Liver (tissue), 10 donors: ENCODE measurements at places on chromosomes 5 and 9. TPM values are rescaled to one million over a fixed set of nuclear protein-coding genes. Genes with fewer than 3 reads are reported as not detected.
A peak's percentile ranks its signal among the peaks of the same experiment; 100 is the strongest.

C7 gene
- 155 TPM for polyA plus RNA-seq

GRM6 gene
- polyA plus RNA-seq: not detected

ANKRD18A gene
- polyA plus RNA-seq: 0.05 TPM

BTNL9 gene
- polyA plus RNA-seq: 4.8 TPM

URM1 gene
- polyA plus RNA-seq: 35.0 TPM

C9 gene
- 656 TPM for polyA plus RNA-seq

FBP2 gene
- not detected for polyA plus RNA-seq

AK8 gene
- polyA plus RNA-seq: 0.07 TPM

SHISAL2B gene
- polyA plus RNA-seq: not detected

DBH gene
- 2.7 TPM for polyA plus RNA-seq

FREM1 gene
- 0.81 TPM for polyA plus RNA-seq

N4BP3 gene
- not detected for polyA plus RNA-seq

TEX48 gene
- not detected for polyA plus RNA-seq

GRCh38 chr9:133460405-133461175 lies 812 bp downstream of the CACFD1 start:
- peak; percentile 78 for DNase-seq

GRCh38 chr9:28050046-28050445 lies 476.8 kb upstream of the C9orf72 start:
- DNase-seq: no peak

DNA sequence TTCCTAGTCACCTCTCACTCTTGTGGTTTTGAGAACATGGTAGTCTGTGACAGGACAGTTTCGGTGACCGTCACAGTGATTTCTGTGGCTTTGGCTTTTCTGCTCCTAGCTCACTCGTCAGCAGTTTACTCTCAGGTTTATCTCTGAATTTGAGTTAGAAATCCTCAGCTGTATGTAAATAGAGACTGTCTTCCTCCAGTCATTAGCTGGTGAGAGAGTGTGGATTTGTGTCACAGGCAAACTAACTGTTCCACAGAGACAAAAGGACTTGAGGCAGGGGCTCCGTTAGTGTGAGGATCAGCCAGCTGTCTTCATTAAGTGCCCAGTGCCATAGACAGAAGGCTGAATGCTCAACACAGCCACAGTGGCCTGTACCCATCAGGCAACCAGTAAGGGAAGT lies 131.4 kb downstream of the CD180 start:
- DNase-seq: no peak

DNA sequence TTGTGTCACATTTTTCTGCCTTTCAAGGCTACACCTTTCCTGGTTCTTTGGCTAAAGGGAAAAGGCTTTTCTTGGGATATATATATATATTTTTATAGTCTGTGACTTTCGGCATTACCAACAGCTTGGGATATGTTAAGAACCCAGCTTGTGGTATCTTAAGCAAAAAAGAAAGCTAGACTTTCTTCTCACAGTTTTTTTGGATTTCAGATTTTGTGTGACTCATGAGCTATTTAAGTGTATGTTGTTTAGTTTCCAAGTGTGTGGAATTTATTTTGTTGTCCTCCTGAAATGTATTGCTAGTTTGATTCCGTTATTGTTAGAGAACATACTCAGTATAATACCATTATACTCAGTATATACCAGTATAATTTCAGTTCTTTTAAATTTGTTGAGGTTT lies 64.8 kb downstream of the ERCC6L2 start:
- DNase-seq: no peak

- DNase-seq: no peak
Measured at GRCh38 chr9:128242828-128243214, 33.0 kb downstream of the GOLGA2 start.

GRCh38 chr5:136563489-136563888 lies 198.1 kb upstream of the TRPC7 start:
- no peak for DNase-seq

DNA sequence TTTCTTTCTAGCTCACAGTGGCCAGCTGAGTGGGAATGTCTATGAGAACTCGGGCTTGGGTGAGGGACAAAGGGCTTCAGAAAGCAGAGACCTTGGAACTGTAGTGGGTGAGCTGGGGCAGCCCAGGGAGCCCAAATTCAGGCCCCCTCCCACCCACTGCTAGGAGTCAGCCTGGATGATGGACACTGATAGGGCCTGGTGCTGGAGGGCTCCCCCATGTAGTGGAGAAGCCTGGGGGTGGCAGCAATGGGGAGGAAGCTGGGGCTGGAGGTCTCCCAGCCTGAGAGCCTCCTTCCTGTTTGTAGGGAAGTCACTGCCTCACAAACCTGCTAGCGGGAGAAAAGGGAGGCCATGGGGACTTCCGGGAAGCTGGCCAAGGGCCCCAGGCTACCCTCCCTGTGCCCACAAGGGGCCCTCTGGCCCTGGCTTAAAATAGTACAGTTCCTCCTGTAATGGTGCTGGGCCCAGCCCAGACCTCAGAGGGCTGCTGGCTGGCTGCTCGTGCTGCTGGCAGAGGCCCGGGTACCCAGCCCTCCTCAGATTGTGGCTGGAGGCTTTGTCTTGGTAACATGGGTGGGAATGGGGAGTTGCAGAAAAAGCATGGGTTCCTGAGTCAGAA lies 6.3 kb upstream of the NR5A1 start:
- DNase-seq: no peak

DNA sequence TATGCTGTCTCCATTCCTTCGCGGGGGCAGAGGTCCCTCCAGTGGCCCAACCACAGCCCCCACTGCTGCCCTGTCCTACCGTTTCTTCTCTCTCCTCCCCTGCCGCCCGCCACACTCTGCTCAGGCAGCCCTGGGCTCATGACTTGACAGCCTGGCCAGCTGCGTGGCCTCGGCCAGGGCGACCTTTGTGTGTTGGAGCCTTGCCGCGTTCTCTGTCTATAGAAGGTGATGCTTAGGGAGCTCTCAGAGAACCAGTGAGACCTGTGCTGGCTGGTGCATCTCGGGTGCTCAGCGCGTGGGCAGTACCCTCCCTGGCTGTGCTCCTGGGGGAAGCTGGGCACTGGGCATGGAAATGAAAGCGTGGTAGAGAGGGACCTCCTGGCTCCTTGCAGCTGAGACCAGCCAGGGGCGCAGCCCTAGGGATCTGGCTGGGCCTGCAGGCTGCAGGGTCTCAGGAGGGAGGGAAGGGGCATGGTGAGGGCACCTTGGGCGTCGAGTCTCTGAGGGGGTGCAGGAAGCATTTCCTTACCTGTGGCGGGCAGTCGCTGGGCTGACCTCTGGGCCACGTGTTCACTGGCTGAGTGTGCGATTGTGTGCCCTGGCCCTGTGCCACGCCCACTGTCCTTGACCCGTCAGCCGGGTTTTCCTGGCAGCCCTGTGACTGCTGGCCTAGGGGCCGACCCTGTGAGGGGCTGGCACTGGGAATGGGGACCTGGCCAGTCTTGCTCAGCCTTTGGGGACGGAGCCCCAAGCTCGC lies 50.3 kb downstream of the RXRA start:
- peak; percentile 60 for DNase-seq

- DNase-seq: no peak
Measured at GRCh38 chr9:81906671-81907070, 21.6 kb upstream of the SPATA31D4 start.

DNA sequence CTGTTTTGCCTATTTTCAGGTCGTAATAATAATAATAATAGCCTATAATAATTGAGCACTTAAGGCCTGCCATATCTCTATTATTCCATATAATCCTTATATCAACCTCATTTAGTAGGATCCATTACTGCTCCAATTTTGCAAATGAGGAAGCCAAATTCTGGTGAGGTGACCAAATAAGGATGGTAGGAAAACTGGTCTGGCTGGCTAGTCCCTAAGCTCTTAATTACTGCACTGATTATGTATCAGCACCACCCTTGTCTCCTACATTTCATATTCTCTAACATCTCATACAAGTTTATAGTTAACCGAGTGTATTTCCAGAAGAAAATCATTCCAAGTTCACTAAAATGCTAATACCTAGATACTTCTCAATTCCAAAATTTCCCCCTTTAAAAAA lies 166.5 kb upstream of the RGMB start:
- DNase-seq: no peak

GRCh38 chr5:146273109-146273508 lies 65.5 kb upstream of the POU4F3 start:
- no peak for DNase-seq

DNA sequence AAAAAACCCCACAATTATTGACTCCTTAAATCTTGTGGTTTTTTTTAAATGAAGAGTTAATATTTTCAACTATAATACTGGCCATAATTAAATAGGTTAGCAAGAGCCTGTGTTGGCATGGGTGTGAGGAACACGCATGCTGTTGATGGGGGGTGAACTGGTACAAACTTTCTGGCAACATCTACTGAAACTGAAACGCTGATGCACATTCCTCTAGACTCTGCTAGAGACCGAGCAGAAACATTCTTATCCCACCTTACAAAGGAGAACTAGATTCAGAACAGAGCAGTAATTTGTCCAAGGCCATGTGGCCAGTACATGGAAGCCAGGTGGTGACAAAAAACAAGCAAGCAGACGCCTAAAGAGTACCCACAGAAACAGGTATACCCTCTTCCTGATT lies 2.4 kb downstream of the BICD2 start:
- DNase-seq: no peak

DNA sequence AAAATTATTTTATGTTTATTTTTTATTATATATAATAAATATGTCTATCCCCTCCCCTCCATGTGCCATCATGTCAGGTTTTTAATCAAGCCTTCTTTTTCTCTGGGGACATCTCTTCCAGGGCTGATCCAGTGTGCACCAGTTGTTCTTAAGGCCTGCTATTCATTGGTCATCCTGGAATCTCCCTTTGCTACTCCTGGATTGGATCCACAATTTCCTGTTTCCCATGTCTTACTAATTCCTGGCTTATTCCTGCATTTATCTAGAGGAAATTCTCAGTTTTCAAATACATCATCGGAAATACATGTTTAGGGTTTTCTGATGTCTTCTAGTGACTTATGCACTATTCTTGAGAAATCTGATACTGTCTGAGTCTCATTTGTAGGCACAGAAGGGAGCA lies 56.8 kb downstream of the ANGPTL2 start:
- no peak for DNase-seq

DNA sequence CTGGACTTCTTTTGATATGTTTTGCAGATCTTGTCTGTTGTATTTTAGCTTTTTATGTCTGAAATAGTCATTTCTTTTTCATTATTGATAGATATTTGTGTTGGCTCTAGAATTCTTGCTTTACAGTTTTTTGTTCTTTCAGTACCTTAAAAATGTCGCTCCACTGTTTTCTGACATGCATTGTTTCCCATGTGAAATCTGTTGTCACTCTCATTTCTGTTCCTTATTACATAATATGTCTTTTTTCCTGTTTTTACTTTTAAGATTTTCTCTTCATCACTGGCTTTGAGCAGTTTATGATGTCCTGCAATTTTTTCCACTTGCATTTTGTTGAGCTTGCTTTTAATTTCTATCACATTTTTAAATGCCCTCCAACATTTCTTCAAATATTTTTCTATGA lies 270.4 kb upstream of the TARS1 start:
- no peak for DNase-seq

DNA sequence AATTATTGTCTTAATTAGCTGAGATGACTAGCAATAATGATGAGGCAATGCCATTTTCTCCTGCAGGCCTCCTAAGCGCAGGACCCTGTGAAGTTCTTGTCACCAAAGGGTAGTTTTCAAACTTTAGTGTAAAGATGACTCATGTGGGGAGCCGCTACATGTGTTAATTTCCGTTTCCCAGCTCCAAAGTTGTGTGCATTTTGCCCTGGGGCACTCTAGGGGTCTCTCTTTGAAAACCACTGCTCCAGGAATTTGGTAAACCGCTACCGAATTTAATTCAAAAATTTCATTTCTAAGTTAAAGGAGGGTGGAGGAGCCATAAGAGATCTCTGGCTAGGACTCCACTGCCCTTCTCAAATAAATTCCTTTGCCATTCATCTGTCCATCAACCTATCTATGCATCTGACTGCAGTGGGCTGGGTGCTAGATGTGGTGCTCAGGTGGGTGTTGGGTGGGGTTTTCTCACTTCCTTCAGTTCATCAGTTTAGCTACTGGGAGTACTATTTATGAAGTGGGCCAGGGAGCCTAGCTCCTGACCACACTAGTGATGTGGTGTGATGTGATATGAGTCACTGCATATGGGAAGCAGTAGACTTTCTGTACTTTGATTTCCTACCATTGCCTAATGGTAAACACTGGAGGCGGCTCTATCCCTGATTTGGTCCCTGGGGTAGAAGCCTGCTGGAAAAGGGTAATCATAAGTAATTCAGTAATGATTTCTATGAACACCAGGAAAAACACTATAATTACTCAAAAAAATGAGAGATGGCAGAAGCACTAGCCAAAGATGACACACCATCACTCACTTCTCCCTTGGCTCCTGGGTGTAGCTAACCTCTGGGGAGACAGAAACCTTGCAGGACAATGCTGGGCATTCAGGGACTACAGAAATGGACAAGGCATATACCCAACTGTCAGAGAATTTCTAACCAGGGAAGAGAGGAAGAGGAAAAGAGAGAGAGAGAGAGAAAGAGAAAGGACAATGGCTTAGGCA lies 4.0 kb upstream of the ZSWIM6 start:
- no peak for DNase-seq

GRCh38 chr9:74951725-74952151 lies 974 bp downstream of the C9orf40 start:
- DNase-seq: peak; percentile 74

DNA sequence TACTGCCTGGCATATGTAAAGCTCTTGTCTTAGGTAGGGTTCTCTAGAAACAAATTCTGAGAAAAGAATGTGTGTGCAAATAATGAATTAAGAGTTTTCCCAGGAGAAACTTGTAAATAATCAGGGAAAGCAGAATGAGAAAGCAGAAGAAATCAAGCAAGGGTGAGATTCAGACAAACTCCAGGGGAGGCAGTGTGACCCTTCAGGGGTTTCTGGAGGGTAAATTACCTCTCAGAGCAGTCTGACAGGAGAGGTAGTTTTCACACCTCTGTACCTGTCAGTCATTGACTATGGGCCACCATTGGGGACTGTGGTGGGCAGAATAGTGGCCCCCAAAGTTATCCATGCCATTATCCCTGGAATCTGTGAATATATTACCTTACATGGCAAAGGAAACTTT lies 124.6 kb downstream of the KCTD16 start:
- no peak for DNase-seq

DNA sequence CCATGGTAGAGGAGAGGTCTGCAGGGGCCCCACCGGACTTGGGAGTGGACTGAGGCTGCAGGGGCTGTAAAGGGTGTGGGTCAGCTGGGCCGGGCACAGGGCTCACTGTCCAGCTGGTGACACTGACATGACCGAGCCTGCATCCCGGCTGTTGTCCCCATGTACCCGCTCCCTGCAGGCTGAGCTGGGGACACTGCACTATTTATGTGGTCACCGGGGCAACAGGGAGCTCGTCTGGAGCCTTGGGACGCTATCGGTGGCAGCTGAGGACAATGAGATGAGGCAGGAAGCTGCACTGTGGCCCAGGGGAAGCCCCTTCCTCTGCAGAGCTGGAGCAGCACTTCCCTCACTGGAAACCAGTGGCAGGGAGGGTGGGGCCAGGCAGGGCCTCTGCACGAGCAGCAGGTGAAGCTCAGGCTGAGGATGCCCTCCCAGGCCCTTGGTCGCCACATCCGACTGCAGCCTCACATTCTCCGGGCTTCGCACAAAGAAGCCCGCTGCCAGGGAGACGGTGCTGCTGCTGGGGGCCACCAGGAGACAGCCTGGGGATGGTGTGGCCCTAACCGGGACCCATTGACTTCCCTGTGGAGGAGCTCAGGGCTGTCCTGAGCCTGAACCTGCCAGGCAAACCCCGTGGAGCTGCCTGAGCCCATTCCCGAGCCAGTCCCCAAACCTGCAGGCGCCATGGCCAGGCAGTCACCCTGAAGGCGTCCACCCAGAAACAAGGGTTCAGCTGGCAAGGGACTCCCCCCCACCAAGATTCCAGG lies 26.4 kb downstream of the ZDHHC11B start:
- DNase-seq: no peak
